Upper lobe of right lung (tissue), 1 donor: ENCODE measurements at places on chromosomes 1 and 21. TPM values are rescaled to one million over a fixed set of nuclear protein-coding genes. Genes with fewer than 3 reads are reported as not detected.

DNA sequence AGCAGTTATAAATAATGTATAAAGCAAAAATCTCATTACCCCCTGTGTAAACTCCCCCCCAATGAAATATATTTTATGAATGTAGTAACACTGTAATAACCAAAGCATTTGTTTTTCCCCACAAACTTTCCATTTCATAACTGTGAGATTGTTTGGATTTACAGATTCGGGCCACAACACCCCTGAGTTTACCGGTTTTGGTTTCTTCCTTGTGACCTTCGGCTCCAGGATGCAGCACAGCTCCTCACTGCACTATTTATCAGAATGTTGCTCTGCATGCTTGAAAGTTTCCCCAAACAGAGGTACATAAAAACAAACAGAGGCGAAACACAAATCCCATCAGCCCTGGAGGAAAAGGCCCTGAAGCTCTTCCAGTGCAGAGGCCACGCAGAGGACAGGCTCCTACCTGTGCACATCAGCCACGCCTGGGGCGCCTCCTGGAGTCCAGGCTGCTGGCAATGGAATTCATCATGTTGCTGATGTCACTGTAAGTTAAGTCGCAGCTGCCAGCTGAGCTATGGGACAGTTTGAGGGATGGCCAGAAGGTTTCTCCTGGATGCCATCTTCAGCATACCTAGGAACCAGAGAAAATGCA, 122.0 kb downstream of the LMO4 start:
- H3K36me3 ChIP-seq: no peaks in the 10 kb centered on the region
- no peak overlapping the region for H3K27ac ChIP-seq
- no peaks in the 10 kb centered on the region for H3K27me3 ChIP-seq
- no peaks in the 10 kb centered on the region for H3K4me1 ChIP-seq
- H3K4me3 ChIP-seq: no peak overlapping the region

DNA sequence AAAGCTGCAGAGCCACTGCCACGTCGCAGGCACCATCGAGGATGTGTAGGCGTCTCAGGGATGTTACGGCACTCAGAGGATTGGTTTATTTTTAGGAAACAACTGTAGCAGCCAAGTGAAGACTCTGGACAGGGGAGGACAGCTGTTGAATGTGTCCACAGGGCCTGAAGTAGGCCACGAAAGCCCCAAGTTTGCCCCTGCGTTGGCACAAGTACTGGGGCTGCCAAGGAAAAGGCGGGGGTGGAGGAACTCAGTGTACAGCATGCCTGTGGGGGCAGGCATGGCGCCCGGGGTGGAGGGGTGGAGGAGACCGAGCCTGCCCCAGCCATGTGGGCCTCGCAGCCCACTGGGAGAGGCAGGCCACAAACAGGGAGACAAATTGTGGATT, 89.7 kb downstream of the ADARB1 start:
- no peak overlapping the region for H3K27ac ChIP-seq
- H3K4me3 ChIP-seq: no peak overlapping the region
- peaks cover 4% of the 10 kb centered on the region for H3K36me3 ChIP-seq
- H3K27me3 ChIP-seq: no peaks in the 10 kb centered on the region

GRCh38 chr1:234619794-234620247, 9.8 kb upstream of the IRF2BP2 start:
- H3K4me1 ChIP-seq: peaks cover 52% of the 10 kb centered on the region
- H3K27me3 ChIP-seq: no peaks in the 10 kb centered on the region
- no peaks in the 10 kb centered on the region for H3K36me3 ChIP-seq
- H3K4me3 ChIP-seq: no peak overlapping the region
- DNase-seq: no peak

GRCh38 chr1:84936116-84936810, 43.3 kb upstream of the LPAR3 start:
- H3K27ac ChIP-seq: no peak overlapping the region
- no peaks in the 10 kb centered on the region for H3K27me3 ChIP-seq
- H3K4me3 ChIP-seq: no peak overlapping the region
- peaks cover 4% of the 10 kb centered on the region for H3K4me1 ChIP-seq
- DNase-seq: no peak

DNA sequence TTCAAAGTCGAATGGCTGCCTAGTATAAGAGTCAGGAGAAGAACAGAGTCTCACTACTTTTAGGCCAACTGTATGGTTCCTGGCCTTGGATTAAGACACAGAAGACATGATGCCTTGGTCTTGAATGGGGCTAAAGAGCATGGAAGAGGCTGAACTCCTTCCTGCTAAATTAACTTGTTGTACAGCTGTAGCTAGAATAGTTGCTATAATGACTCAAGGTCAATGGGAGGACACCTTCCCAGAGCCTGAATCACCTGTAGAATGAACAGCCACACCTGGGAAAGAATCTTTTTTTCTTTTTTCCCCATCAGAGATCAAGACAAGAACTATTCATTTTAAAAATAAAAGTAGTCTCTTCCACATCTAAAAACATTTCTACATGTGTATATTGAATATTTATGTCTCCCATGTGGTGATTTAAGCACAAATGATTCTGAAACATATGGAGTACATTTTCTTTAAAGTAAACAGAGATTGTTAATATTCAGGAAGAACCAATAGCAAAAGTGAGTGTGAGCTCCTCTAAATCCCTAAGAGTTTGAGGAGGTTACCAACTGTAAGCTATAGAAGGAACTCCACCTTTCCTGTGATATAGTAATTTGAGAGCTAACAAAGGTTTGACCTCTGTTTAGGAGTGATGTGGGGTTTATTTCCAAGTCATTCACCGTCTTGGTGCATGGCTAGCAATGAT, 191.3 kb downstream of the TGFB2 start:
- no peaks in the 10 kb centered on the region for H3K4me1 ChIP-seq
- H3K27ac ChIP-seq: no peak overlapping the region
- no peaks in the 10 kb centered on the region for H3K36me3 ChIP-seq
- H3K4me3 ChIP-seq: no peak overlapping the region
- DNase-seq: no peak
- H3K27me3 ChIP-seq: no peaks in the 10 kb centered on the region

DNA sequence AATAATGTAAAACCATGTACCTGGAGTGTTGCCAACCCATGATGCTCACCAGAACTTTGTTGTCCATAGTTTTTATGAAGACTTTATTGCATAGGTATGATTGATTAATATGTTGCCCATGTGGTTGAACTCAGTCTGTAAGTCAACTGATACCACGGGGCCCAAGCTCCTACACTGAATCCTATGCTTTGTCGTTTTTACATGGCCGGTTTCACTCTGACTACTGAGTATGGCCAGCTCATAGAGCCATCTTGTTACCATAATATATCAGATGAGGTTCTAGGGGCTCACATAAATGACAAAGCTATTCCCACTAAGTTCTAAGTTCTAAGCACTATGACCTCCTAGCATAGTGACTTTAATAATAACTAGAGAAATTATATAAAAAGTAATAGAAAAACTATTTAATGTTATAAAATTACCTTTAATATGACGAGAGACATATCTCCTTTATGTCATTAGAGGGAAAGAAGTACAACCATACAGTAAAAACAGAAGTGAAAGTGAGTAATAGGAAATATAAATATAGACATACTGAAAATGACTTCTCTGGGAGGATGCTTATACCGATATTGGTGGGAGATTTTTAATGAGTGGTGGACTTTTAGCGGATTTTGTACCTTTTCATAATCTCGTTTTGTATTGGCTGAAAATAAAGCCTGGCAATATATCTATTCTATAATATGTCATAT, 983.4 kb upstream of the PRMT6 start:
- no peaks in the 10 kb centered on the region for H3K36me3 ChIP-seq
- no peaks in the 10 kb centered on the region for H3K4me1 ChIP-seq
- H3K4me3 ChIP-seq: no peak overlapping the region
- H3K27me3 ChIP-seq: no peaks in the 10 kb centered on the region

- H3K27ac ChIP-seq: no peak overlapping the region
- H3K27me3 ChIP-seq: no peaks in the 10 kb centered on the region
- DNase-seq: peak; percentile 50
- H3K36me3 ChIP-seq: no peaks in the 10 kb centered on the region
- peaks cover 35% of the 10 kb centered on the region for H3K4me1 ChIP-seq
These were observed 1.2 kb upstream of the FHAD1 start for GRCh38 chr1:15245593-15246360.

GRCh38 chr21:42632771-42633690, 20.4 kb upstream of the PDE9A start:
- H3K27ac ChIP-seq: no peak overlapping the region
- H3K36me3 ChIP-seq: no peaks in the 10 kb centered on the region
- DNase-seq: peak; percentile 29
- no peak overlapping the region for H3K4me3 ChIP-seq
- peaks cover 10% of the 10 kb centered on the region for H3K4me1 ChIP-seq

DNA sequence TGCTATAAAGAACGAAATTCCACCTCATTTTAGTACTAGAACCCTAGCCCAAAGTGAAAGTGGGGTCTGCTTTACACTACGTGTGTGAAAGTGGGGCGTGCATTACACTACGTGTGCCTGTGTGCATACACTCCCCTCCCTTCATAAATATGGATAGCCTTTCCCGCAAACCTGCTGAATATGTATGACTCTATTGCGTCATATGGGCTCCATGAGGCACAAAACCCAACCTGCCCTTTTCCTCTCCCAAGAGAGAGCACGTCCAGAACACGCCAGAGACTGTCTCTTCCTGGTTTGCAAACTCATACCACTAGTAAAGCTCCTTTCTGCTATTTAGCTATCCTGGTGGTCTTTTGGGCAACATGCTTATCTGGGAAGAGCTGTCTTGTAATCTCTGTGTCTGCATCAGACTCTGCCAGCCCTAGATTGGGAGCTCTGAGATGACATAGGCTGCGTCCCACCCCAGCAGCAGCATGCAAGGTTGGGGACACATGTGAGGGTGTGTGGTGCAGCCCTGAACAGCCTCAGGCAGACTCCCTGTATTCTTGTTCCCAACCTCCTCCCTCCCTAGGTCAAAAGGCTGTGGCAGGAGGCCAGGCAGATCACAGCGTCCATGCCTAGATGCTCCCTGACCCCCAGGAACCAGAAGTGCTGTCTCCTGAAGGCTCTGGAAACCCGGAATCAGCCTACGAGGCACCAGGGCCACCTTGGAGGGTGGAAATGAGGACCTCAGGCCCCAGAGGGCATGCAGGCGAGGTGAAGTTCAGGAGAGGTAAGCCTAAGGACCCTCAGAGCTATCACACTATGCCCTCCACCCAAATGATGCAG, 12.3 kb upstream of the PADI1 start:
- no peaks in the 10 kb centered on the region for H3K4me1 ChIP-seq
- DNase-seq: no peak

DNA sequence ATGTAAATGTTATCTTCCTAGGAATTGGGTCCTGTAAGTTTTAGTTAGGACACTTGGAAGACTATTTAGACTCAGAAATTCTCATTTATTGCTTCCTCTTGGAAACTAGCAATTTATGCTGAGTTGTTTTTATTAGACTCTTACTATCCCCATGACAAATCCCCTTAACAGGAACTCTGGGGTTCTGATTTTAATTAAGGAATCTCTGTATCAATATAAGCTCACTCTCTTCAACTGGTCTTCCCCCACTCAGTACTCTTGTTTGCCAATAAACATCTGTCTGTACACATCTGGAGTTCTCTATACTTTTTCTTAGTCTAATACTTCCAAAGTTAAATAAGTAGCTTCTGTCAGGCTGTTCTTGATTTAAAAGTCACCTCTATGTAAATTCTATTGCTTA, 64.1 kb upstream of the TBX15 start:
- DNase-seq: no peak
- H3K4me1 ChIP-seq: no peaks in the 10 kb centered on the region
- no peak overlapping the region for H3K27ac ChIP-seq

DNA sequence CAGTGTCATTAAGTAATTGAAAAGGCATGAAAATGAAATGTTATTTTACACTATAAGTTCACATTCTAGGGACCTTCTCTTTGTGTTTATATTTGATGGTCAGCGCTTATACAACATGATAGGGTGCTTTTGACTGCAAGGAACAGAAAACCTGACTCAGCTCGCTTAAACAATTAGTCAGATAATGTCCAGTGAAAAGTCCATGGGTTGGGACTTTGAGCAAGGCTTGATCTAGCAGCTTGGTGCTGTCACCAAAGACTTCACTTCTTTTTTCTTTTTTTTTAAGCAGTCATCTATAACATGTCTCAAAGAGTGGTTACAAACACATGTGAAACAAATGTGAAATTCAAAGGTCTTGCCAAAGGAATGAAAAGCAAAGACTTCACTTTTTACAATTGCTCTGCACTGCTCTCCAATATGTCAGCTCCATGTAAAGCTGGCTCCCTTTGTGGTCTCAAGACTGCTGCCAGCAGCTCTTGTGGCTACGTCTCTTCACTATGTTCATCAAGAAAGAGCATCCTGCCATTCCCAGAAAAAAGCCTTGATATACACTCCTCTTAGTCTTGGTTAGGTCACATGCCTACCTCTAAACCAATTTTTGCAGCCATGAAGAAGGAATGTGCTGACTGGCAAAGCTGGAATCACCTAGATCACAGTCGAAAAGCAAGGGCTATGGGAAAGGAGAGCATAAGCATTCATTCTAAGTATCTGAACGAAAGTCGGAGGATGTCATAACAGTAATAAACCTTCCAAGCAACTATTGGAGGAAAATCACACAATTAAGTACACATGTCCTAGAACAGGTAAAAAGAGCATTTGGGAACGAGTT, 15.2 kb downstream of the F3 start:
- no peaks in the 10 kb centered on the region for H3K4me1 ChIP-seq
- no peak for DNase-seq
- H3K36me3 ChIP-seq: peaks cover 18% of the 10 kb centered on the region
- H3K27ac ChIP-seq: no peak overlapping the region
- no peaks in the 10 kb centered on the region for H3K27me3 ChIP-seq

DNA sequence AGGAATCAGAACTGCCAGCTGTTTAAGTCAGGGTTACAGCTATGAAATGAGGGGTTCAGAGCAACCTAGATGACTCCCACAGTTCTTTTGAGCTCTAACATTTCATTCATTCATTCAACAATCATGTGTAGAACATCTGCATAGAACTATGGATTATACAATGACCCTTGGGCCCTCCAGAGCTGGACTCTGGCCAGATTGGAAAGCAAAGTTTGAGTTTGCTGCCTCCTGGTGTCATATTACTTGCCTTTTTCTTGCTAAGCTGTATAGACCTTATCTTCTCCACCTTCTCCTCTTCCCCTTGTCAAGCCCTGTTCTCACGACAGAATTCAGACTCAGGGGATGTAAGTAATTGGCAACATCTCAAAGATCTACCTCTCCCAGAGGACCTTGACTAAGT, 4.0 kb downstream of the CASQ2 start:
- no peak overlapping the region for H3K27ac ChIP-seq
- no peaks in the 10 kb centered on the region for H3K36me3 ChIP-seq
- no peaks in the 10 kb centered on the region for H3K27me3 ChIP-seq
- H3K4me1 ChIP-seq: peaks cover 7% of the 10 kb centered on the region

Gene WNT3A
- total RNA-seq: 10.1 TPM

Gene TCHH
- 0.20 TPM for total RNA-seq

Gene EFNA4
- total RNA-seq: 5.3 TPM

Gene PDE9A
- 15.3 TPM for total RNA-seq

Gene LCE1A
- not detected for total RNA-seq
